ENCODE measurements at places on chromosomes 5 and 9.

DNA sequence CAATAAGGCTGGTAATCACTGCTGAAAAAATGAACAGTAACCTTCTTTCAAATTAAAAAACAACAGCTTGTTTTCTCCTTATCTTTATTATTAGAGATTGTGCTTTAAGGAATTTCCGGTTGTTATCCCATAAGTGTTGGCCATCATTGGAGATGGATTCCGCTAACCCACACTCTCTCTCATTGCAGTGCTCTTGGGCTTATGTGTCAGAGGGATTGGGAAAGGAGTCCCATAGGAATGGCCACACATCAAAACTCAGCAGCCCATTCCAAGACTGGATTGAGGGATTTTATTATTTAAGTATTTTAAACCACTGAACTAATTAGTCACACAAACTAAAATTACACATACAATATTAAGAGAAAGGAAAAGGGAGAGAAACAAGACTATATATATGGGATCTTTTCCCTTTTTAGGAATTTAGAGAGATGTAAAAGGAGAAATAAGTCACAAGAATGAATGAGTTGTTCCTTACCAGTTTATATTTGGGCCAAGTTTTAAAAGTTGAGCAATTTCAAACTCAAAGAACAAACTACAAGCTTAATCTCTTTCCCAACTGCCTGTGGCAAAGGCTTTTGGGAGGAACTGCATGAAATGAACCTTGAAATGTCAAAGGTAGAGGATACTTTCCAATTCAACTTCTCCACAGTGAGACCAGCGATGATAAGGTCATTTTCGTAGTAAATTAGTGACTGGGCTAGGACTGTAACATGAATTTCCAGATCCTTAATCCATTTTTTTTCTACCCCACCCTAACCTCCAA lies 2.4 kb downstream of the SPINK6 start:
- no peak for DNase-seq

GRCh38 chr9:7287065-7287464 lies 512.5 kb downstream of the DMAC1 start:
- DNase-seq: no peak

GRCh38 chr9:88936132-88936531 lies 55.1 kb upstream of the S1PR3 start:
- no peak for DNase-seq

DNA sequence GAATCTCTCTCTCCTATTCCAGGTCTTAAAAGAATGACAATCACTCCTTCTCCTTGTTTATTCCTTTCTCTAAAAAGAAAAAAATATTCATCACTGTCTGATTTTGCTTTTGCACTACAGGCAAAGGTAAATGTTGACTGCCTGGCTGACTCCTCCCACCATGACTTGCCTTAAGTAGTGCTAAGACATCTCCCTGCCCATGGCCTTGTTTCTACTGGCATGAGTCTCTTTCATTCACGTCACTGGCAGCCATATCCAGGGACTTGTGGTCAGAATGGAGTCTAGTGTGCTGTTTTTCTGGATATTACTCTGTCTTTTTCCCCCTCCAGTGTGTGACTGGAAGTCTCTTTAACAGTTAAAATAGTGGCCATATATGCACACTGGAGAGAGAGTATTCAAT lies 522.9 kb upstream of the DAB2 start:
- no peak for DNase-seq

- DNase-seq: no peak
Measured at GRCh38 chr9:134210511-134210907, 46.1 kb upstream of the RNU6ATAC start.

DNA sequence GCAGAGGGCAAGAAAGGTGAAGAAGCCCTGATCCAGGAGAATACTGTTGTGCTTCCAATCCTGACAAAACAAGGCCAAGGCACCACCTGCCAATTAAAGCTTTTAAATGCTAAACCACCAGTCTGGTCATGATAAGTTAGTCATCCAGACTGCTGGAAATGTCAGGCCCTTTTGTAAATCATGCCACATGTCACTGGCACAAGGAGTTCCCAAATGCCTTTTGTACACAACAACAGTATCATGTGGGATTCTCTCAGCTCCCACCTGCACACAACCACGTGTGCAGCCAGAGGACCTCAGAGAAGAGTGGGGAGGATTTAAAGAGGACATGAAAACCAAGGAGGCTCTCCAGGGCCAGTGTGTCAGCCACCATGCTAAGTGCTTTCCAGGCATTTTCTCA lies 99.3 kb downstream of the CDK5RAP2 start:
- peak; percentile 20 for DNase-seq

GRCh38 chr5:122743261-122743660 lies 31.6 kb upstream of the SNX2 start:
- DNase-seq: no peak

- DNase-seq: no peak
Measured at GRCh38 chr5:138978080-138978479, 102.9 kb upstream of the LRRTM2 start.

GRCh38 chr5:150731669-150732242 lies 27.1 kb downstream of the DCTN4 start:
- no peak for DNase-seq

- DNase-seq: no peak
Measured at GRCh38 chr9:134600371-134600770, 41.2 kb upstream of the COL5A1 start.

GRCh38 chr5:115320006-115320405 lies 23.6 kb upstream of the CCDC112 start:
- DNase-seq: no peak
